ENCODE measurements at places on chromosomes 6 and 20.

- no peak for DNase-seq
Observed at GRCh38 chr20:56925082-56925830, 296.1 kb downstream of the TFAP2C start.

- no peak for DNase-seq
Observed at GRCh38 chr6:41200296-41200900, 551 bp downstream of the TREML2 start.

DNA sequence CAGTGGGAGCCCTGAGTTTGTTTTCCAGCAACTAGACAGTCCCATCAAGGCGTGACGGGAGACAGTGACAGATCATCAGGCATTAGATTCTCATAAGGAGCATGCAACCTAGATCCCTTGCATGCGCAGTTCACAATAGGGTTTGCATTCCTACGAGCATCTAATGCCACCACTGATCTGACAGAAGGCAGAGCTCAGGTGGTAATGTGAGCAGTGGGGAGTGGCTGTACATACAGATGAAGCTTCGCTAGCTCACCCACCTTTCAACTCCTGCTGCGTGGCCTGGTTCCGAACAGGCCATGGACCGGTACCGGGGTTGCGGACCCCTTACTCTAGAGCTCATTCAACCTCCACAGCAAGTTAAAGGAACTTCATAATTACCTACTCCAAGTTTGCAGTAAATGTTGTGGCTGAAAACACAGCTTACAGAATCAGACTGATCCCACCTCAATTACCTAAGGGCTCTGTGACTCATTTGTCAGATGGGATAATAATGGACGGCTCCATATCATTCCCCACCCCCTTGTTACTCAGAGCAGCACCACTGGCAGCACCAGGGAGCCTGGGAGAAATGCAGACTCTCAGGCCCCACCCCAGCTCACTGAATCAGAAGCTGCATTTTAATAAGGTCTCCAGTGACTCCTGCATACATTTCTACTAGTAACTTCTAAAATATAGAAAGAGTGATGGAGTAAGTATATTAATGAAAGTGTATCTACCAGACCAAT, 15.7 kb downstream of the PXMP4 start:
- no peak for DNase-seq

GRCh38 chr6:63290492-63291058, 29.2 kb downstream of the LGSN start:
- no peak for DNase-seq

DNA sequence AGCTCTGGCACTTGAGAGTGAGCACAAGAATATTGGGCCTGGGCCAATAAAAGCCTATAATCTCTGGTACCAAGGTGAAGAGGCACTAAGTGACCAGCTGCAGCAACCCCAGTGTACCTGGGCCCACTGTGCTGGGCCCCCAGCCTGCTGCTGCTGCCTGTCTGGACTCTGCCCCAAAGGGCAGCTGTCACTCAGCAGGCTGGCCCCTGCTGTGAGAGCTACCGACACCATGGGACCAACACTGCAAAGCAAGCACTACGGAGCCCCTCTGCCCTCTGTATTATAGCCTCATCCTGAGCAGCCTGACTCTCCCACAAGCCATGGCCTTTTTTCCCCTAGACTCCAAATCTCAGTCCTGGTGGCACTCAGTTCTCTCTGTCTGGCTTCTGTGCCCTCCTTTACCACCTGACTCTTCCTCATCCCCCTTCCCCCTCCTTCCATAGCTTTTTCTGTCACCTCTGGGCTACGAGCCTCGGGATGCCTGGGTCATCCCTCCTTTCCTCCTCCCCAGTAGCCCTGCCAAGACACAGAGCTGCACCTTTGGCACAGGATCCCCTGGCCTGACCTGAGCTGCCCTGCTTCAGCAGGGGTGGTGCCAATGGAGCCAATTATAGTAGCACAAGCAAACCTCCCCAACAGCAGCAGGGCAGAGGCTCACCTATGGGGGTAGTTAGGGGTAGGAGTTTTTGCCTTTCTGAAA, 14.2 kb downstream of the RRP36 start:
- DNase-seq = no peak

GRCh38 chr6:2416128-2416712, 170.8 kb upstream of the GMDS start:
- no peak for DNase-seq

DNA sequence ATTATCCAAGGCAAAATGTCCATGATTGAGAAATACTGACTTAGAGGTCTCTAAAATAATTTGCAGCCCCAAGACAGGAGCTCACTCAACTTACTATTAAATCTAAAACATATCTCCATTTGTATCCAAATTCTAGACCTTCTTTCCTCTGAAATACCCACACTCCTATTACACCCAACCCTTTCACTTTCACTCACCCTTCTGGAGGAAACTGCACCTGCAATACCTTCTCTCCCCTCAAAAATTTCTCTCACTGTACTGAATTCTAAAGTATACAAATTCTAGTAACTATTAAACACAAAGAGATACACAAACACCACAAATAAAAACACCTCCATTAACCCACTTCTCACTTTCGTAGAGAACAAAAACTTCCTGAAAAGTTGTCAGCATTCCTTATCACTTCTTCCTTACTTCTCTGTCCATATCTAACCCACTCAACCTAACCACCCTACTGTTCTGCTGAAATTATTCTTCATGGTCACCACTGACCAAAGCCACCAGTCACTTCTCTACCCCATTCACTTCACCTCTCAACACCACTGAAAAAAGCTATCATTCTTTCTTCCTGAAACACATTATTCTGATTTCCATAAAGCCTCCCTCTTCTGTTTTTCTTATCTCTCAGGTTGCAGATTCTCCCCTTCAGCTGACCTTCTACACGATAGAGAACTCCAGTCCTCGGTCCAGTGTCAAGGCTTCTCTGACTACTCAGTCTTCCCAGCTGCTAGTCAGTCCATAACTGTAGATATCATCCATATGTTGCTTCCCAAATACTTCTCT, 12.0 kb downstream of the LMBRD1 start:
- no peak for DNase-seq

Measured in SJCRH30 (cell line).